ENCODE measurements at places on chromosomes 6 and 20. TPM values are rescaled to one million over a fixed set of nuclear protein-coding genes. Genes with fewer than 3 reads are reported as not detected.

The PPP1R14C gene
- total RNA-seq, result 36.0 TPM

The SENP6 gene
- 47.0 TPM for total RNA-seq

The CPNE5 gene
- 1.00 TPM for total RNA-seq

The PLG gene
- total RNA-seq, result 0.12 TPM

The FHL5 gene
- 1.8 TPM for total RNA-seq

The PPP1R3G gene
- 2.0 TPM for total RNA-seq

The CST2 gene
- not detected for total RNA-seq

The EFCAB8 gene
- total RNA-seq, result 0.48 TPM

The OR2B6 gene
- not detected for total RNA-seq

The MEI4 gene
- not detected for total RNA-seq

The DNMT3B gene
- 0.84 TPM for total RNA-seq

The NRN1 gene
- total RNA-seq, result 1.6 TPM

The ABHD16B gene
- total RNA-seq, result not detected

The LY6G5B gene
- 2.6 TPM for total RNA-seq

The PFDN4 gene
- 19.0 TPM for total RNA-seq

The MDFI gene
- total RNA-seq, result 47.1 TPM

The CDH26 gene
- total RNA-seq, result 1.3 TPM

The ERVFRD-1 gene
- total RNA-seq, result not detected

The RHAG gene
- not detected for total RNA-seq

The HLA-DOB gene
- 0.52 TPM for total RNA-seq

The DLK2 gene
- 8.9 TPM for total RNA-seq
